ENCODE measurements at places on chromosomes 11 and 22. TPM values are rescaled to one million over a fixed set of nuclear protein-coding genes. Genes with fewer than 3 reads are reported as not detected.
A peak's percentile ranks its signal among the peaks of the same experiment; 100 is the strongest.

- DNase-seq = no peak
These were observed 56.4 kb upstream of the LMO1 start for GRCh38 chr11:8320076-8320475.

DNA sequence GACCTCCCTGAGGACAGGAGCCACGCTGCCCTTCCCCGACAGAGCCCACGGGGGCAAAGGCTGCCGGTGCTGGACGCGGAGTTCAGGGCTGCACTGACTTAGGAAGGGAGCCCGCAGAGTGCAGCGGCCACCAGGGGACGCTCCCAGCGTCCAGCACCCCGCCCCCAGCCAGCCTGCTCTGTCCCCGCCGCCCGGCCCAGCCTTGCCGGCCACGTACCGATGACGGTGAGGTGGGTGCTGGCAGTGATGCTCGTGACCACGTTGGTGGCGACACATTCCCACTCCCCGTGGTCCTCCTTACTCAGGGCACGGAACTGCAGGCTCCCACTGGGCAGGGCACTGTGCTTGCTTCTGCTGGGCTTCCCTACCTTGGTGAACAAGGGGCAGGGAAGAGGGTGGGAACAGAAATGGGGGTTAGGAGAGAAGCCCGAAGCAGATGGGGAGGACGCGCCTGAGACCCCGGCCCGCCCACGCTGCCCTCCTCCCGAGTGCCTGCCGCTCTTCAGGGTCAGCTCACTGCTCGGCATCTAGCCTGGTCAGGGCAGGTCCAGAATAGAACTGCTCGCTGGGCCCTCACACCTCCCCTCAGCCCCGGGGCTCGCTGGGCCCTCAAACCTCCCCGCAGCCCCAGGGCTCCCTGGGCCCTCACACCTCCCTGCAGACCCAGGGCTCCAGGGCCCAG, 25.9 kb downstream of the IGSF9B start:
- DNase-seq = no peak

GRCh38 chr11:69048031-69048693, 570 bp upstream of the TPCN2 start:
- peak; percentile 12 for DNase-seq

- peak; percentile 17 for DNase-seq
These were observed 437 bp downstream of the SLC43A3 start for GRCh38 chr11:57426439-57426928.

Gene PACSIN3
- 19.8 TPM for total RNA-seq

DNA sequence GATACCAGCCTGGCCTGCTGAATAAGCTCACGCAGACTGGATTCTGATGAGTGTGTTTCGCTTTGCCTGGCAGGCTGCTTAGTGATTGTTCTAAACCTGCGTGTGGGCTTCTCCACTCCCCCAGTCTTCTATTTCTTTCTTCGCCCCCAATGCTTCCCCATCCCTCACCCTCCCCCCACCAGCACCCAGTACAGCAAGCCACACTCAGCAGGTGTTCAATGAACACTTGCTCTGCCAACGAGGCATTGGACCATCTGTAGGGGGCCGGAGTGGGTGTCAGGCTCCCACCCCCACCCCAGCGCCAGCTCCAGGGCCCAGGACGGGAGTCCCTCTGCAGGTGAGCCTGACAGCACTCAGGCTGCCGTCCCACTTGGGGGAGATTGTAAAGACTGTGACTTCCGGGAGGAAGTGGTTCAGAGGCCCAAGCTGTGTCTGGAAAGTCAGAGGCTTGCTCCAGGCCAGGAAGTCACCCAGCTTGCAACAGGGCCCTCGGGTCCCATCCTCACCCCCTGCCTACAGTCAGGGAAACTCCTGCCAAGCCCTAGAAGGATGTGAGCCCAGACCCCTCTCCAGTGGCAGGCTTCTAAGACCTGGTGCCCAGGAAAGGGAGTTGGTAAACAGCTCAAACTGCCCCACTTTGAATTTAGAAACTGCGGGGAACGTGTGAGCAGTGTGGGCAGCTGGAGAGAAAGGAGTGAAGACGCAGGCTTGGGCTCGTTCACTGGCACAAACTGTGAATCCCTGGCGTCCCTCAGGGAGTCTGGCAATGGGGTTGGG, 66.3 kb upstream of the PRDM11 start:
- DNase-seq = no peak

- no peak for DNase-seq
These were observed 83.0 kb downstream of the AASDHPPT start for GRCh38 chr11:106160494-106160893.

All from fibroblast of lung (primary cell).